Stimulated activated CD4-positive, alpha-beta T cell treated with anti-CD3 and anti-CD28 coated beads, Interleukin-15, amount 100 ng/mL, for 48 hours (primary cell): ENCODE measurements at places on chromosomes 7 and 10.

DNA sequence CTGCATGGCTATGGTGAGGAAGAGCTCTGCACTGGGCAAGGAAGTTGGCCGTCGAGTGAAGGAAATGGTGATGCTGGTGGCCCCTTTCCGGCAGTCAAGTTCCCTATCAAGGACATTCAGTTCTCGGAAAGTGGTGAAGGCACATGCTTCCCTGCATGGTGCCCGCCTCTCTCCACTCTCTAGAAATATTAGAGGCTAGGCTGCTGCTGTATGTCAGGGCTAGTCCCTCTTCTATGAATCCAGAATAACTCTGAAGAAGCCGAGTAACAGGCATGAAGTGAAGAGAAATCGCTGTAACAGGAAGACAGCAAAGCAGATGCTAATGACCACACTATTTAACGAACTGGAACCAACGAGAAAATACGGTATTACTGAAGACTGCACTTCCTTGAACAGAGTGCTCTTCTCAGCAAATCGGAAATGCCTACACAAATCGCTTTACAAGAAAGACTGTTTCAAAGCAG is 5.4 kb downstream of the IDI1 start:
- DNase-seq = no peak

DNA sequence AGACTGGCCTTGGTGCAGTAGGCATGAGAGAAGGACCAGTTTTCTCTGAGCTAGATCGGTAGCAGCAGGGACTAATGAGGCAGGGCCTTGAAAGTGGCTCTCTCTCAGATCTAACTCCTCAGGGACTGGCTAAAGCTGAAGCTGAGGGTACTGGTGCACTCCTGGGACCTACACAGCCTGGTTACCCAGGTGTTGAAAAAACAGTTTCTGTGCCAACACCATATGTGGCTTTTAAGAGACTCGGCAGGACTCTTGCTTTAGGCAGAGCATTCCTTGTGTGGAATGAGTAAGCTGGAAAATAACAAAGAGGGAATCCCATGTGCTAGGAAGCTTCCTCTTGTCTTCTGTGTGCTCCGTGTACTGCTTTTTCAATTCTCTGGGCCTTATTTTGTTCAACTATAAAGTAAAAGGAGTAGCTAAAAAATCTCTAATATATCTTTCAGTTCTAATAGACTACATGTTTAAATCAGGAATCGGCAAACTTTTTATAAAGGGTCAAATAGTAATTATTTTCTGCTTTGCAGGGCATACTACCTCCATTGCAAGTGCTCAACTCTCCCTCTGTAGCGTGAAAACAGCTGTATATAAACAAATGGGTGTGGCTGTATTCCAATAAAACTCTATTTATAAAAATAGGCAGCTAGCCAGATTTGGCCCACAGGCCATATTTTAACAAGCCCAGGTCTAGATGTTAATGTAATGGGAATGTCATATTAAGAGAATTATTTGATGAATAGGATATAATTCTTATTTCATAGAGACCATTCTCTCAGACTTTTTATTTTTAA is 186.1 kb upstream of the KAT6B start:
- DNase-seq = no peak

DNA sequence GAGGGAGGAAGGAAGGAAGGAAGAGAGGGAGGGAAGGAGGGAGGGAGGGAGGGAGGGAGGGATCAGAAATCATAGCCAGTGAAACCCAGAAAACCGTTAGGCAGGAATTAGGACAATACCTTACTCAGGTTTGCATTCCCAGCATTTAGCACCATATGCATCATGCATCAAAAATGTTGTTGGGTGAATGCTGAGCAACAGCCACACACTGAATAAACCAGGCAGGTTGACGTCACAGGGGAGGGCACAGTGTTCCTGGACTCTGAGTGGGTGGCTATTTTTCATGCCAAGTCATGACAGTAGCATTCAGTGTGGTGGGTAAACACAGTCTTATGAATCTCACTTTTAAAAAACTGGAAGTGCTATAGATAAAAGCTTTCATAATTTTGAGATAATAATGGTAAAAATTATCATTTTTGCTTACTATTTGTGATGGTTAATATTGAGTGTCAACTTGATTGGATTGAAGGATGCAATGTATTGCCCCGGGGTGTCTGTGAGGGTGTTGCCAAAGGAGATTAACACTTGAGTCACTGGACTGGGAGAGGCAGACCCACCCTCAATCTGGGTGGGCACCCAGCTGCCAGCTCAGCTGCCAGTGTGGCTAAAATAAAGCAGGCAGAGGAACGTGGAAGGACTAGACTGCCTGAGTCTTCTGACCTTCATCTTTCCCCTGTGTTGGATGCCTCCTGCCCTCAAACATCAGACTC is 199.1 kb upstream of the PRKCQ start:
- DNase-seq = no peak

- DNase-seq = no peak
Measured at GRCh38 chr7:22447762-22448161, 52.2 kb downstream of the STEAP1B start.

DNA sequence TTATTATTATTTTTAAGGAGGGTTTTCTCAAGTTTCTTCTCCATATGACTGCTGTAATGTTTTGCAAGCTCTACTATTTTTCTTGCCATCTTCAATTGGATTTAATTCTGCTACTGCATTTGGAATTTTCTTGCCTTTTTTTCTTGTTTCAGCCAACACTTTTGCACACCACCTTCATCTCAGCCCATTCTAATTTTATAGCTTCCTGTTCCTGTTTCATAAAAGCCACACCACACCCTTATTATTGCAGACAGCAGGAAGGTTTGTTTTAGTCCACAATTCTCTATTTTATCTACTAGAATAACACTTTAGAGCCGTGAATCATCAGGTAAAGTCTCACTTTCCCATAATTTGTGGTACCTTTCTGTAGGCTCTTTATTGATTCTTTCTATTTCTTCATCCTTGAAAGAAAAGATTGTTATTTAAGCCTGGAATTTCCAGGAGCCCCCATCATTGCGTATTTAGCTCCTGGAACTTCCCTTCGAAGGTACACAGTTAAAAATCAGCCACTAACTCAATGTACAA is 209.3 kb upstream of the TBX20 start:
- DNase-seq = no peak

- DNase-seq = no peak
Measured at GRCh38 chr10:118965645-118966044, 63.9 kb upstream of the NANOS1 start.

GRCh38 chr7:26182283-26182682 is 18.3 kb downstream of the HNRNPA2B1 start:
- no peak for DNase-seq
